Stimulated activated CD4-positive, alpha-beta T cell treated with anti-CD3 and anti-CD28 coated beads, Interleukin-4, amount 100 ng/mL, for 48 hours (primary cell): ENCODE measurements at places on chromosomes 13 and 19.

GRCh38 chr13:22002893-22003292 is 332.0 kb downstream of the FGF9 start:
- DNase-seq: no peak

GRCh38 chr19:3784607-3785450 is 1.4 kb downstream of the MATK start:
- no peak for DNase-seq

DNA sequence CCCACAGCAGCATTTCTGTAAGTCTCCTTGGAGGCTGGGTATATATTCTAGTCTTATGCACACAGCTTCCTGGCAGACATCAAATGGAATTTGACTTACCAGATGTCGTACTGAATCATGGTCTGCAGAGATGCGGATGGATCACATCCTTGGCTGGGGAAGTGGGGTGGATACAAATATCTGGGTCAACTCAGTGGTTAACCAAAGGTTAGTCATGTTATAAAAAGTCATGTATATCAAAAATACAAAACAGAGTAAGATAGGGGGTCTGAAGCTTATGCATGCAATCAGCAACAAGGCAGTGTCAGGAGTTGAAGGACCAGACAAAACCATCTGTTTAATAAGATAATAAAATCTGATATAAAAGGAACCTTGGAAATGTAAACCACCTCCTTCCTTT is 61.9 kb downstream of the WASF3 start:
- no peak for DNase-seq

GRCh38 chr19:47417746-47418691 is 1.3 kb downstream of the MEIS3 start:
- no peak for DNase-seq

DNA sequence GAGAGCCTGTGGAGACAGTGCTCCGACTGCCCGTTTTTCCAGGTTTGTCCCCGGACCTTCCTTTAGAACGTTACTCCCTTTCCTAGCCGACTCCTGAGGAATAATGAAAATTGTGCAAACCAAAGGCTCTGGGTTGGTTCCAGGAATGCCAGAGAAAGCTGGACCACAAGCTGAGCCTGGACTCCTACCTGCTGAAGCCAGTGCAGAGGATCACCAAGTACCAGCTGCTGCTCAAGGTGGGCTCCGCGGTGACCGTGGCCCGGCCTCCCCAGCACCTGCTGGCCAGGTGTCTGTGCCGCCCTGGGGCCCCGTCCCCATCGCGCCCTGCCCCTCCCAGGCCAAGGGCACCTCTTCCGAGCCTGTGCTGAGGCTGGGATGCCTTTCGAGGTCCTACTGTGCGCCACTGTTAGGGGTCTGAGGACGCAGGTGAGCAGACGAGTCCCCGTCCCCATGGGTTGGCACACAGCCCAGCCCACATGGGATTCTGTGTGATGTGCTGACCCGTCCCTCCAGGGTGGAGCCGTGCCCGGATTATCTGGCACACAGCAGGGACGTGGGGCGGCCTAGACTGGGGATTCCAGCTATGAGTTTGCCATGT is 20.5 kb upstream of the F7 start:
- no peak for DNase-seq

DNA sequence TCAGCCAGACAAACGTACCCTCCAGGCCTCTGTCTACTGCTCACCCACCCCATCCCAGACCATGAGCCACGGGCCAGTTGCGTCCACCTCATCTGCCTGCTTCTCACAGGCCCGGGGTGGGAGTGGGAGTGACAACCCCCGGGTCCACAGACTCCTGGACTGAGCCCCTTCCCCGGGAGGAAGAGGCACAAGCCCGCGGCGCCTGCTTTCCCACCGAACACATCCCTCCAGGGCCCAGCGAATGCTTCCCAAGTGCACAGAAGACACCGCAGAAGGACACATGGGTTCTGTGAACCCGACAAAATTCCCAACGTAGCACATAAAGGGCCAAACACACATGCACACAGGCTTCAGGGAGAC is 18.0 kb upstream of the PLPP2 start:
- DNase-seq: no peak

- DNase-seq: no peak
Measured at GRCh38 chr13:30753030-30753616, 17.8 kb downstream of the ALOX5AP start.

DNA sequence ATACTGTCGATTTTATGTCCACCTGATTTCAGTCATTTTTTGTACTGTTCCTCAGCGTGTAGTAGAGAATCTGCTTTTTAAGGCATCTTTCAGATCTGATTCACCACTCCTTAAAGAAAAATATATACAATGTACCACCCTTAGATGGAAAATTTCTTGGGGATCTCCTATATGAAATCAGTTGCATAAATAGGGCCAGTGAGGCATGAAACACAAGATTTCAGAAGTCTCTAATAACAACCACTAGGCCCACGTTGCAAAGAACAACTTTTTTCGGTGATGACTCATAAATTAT is 1.4 kb downstream of the USP12 start:
- DNase-seq: no peak

DNA sequence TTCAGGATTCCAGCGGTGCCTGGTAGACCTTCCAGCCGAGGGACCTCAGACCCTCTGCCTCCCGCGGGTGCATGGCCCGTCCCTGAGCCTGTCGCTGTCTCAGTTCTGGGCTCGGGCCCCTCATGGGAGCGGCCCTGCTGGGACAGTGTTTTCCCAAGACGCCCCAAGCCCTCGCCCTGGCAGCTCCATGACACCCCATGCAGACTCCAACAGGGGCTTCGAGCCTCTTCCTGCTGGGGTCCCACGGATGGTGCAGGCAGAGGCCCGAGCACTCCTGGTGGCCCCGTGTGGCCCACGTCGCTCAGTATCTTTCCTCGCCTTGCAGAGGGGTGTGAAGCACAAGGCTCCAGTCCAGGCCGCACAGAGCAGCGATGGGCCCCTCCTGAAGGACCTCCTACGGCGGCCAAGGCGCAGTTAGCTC is 88.8 kb upstream of the MCF2L start:
- DNase-seq: no peak

GRCh38 chr13:44396701-44397580 is 23.3 kb downstream of the SERP2 start:
- DNase-seq: no peak

DNA sequence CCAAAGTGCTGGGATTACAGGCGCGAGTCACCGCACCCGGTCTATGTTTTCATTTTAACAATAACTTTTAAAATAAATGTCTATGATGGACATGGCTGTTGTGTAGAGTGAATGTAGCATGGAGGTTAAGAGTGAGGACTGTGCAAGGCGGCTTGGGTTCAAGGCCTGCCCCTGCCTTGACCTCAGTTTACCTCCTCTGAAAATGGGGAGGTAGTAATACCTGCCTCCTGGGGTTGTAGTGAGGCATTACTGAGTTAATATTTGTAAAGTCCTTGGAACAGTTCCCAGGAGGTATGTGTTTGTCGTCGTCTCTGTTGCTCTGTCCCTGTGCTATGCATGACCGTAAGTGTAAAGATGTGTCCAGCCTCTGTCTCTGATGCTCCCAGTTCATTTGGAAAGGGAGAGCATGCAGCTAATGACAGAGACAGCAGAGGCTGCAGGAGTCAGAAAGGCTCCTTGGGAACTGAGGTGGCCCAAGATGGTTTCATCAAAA is 9.4 kb downstream of the GARRE1 start:
- no peak for DNase-seq

GRCh38 chr13:65901723-65902122 is 1328.4 kb downstream of the PCDH9 start:
- DNase-seq: no peak

DNA sequence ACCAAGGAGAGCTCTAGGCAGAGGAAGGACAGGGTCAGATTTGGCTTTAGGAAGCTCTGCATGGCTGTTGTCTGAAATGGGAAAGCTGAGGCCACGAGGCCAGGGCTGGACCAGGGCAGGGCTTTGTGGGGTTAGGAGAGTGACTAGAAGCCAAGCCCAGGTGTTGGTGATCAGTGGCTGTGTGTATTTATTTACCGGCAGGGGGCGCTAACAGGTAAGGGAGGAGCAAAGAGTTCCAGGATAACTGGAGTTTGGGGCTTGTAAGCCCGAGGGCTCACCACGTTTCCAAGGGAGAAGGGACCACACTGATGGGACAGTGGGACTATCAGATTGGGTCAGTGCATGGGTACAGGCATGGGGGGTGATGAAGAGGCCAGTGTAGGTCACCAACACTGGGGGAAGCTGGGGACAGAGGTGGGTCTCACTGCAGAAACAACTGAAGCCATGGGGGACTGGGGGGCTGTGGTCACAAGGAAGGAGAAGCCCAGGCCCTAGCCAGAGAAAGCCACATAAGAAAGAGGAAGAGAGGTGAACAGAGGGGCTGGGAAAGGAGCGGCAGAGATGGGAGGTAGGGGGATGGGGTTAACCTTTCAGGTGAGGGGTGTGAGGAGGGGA is 3.9 kb downstream of the TMEM147 start:
- DNase-seq: peak; percentile 29

DNA sequence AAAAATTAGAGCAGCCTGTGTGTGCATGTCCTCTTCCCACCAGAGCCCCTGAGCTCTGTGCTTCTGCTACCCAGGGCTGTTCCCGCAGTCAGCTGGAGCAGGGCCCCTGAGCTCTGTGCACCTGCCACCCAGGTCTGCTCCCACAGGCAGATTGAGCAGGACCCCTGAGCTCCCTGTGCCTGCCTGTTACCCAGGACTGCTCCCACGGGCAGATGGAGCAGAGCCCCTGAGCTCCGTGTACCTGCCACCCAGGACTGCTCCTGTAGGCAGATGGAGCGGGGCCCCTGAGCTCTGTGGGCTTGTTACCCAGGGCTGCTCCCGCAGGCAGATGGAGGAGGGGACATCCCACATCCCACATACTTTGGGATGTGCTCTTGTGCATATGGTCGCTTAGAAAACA is 186.8 kb upstream of the SOX1 start:
- no peak for DNase-seq

DNA sequence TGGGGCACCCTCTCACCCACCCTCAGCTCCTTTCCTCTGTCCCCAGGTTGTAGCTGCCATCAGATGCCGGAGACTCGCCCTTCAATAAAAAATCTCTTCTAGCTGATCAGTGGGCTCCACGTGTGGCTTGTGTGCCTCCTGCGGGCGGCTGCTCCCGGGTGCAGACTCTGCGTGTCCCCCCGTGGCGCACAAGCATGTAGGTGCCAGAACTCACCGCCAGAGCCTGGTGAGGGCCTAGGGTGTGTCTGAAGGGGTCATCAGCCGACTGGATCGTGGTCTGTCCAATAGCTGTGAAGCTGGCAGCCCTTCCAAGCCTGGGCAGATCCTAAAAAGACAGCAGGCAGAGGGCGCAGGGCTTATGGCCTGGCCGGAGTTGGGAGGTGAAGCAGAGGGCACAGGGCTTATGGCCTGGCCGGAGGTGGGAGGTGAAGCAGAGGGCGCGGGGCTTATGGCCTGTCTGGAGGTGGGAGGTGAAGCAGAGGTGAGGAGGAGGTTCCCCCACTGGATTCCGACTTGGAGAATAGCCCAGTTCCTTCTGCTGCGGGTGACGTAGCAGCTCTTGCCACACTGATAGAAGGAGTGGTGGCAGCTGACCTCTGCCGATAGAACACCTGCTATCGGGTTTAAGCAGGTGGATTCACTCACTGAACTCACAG is 11.7 kb downstream of the NOP53 start:
- DNase-seq: no peak

- DNase-seq: no peak
Measured at GRCh38 chr13:98691360-98691759, 61.1 kb downstream of the SLC15A1 start.

DNA sequence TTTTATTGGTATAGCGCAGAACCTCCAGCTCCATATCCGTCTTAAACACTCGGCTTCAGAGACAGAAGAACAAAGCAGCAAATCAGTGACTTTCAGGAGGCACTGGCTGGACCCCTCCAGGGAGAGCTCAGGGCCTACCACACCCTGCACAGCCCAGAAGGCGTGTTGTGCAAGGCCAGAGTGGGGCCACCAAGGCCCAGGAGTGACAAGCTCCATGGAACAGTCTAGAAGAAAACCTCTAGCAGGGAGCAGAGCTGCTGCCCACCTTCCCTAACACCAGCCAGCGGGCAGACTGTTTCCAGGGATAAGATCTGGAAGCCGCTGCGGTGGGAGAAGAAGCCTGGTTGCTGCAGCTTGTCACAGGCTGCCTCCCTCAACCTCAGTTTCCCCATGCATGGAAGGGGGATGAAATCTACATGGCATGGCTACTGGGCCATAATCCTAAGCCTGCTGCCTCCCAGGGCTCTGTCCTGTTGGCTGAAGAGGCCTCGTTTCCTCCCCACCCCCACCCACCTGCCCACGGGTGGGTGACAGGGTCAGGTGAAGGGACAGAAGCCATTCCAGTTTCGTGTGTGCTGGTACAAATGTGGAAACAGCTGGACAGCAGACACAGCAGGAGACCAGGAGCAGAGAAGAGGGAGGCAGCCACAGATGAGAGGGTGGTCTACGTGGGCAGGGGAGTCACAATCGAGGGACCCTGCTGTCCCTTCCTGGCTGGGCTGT is 57.4 kb downstream of the PEPD start:
- no peak for DNase-seq

GRCh38 chr13:106656186-106656585 is 88.2 kb upstream of the ARGLU1 start:
- DNase-seq: no peak

DNA sequence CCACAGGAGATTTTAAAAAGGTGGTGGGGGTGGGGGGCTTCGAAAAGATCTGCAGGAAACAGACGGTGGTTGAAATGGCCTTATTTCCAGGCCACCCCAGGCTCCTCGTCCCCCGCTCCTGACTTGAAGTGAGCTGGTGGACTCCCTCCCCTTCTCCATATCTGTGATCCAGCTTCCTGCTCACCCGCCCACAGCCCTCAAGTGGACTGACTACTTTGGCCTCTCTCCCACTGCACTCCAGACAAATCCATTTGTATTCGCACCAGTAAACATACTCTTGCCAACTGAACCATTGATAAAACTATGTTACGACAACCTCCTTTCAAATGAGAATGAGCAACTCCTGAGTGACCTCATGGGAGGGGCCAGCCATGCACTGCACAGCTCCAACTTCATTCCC is 259.5 kb downstream of the COL4A1 start:
- DNase-seq: no peak

DNA sequence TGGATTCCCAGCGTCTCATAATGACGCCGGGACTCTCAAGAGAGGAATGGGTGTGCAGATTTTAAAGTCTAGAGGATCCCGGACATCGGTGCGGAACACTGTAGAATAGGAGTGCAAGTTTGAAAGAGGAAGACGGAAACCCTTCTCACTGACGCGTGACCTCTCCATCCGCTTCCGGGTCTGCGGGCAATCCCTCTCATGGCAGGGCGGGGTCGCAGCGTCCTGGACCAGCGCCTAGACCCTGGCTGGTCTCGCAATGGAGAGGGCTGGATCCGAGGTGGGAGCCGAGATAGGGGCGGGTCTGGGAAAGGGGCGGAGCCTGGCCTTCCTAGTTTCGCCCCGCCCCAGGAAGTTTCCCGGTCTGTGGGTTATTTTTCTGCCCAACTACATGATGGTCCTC is 4.6 kb upstream of the ZNF845 start:
- DNase-seq: no peak
